ENCODE measurements at places on chromosomes 7 and 10.

GRCh38 chr7:70833726-70834125 lies 298.2 kb upstream of the GALNT17 start:
- DNase-seq = no peak

- no peak for DNase-seq
Observed at GRCh38 chr7:80563561-80564327, 51.9 kb upstream of the GNAT3 start.

DNA sequence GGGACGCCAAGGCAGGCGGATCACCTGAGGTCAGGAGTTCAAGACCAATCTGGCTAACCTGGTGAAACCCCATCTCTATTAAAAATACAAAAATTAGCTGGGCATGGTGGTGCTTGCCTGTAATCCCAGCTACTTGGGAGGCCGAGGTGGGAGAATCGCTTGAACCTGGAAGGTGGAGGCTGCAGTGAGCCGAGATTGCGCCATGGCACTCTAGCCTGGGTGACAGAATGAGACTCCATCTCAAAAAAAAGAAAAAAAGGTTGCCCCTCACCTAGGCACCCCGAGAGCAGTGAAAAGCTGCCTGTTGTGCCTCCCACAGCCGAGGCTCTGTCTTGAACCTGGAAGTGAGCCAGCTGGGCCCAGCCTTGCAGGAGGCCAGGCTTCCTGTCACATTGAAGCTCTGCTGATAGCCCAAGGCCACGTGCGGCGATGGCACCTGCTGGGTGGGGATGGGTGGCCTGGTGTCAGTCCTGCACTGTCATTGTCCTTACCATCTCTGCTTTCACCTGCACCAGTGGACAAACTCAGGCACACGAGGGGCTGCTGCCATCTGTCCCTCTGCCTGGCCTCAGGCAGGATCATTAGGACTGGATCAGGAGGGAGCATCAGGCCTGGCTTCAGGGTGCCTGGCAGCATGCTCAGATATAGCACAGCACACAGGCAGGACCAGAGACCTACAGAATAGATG lies 37.8 kb downstream of the DNAJB12 start:
- DNase-seq = no peak

GRCh38 chr10:86164960-86165630 lies 201.5 kb downstream of the GRID1 start:
- no peak for DNase-seq

DNA sequence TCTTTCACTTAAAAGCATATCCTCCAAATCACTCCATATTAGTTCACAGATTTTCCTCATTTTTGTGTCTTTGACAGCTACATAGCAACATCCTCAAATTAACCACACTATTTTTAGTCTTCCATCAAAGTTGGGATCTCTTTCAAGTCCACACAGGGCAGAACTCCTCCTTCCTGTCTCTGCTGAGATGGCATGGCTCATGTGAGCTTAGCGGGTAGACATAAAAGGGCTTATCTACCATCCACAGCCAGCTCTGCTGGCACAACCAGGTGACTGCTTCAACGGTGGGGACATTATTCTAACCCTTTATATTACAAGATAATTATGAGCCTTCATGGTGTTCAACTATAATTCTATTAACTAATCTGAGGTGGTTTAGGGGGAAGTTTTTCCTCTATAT lies 35.5 kb downstream of the ICA1 start:
- no peak for DNase-seq

Measured in HS-27A (cell line).